Caki2 (cell line): ENCODE measurements at places on chromosomes 7 and 10.
A peak's percentile ranks its signal among the peaks of the same experiment; 100 is the strongest.

DNA sequence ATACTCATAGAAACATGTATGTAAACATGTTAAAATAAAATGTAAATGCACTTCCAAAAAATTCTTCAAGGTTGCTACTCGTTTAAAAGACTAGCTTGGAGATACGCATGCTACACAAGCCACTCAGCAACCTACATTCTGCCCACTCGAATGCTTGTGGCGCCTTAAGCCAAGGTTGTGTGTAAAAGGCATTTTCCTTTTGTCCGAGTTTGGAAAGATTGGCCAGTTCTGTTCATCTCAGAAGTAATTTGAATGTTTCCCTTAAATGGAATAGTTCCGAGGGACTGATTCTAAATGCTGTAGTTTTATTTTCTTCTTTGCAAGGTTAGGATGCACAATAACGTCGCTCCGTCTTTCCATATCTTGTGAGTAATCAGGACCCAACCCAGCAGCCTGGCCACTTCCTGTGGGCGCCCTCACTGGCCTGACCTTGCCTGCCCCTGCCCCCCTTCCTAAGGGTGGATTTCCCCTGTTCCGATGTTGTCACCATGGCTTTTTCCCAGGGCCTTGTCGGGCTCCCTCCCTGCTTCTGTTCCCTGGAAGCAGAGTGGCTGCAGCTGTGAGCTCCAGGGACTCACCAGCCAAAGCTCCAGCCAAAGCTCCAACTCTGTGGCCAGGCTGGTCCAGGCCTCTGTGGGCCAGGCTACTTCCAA is 70.6 kb downstream of the PTPRE start:
- DNase-seq = peak; percentile 59

- DNase-seq = no peak
These were observed 23.8 kb upstream of the BICC1 start for GRCh38 chr10:58488921-58489320.

DNA sequence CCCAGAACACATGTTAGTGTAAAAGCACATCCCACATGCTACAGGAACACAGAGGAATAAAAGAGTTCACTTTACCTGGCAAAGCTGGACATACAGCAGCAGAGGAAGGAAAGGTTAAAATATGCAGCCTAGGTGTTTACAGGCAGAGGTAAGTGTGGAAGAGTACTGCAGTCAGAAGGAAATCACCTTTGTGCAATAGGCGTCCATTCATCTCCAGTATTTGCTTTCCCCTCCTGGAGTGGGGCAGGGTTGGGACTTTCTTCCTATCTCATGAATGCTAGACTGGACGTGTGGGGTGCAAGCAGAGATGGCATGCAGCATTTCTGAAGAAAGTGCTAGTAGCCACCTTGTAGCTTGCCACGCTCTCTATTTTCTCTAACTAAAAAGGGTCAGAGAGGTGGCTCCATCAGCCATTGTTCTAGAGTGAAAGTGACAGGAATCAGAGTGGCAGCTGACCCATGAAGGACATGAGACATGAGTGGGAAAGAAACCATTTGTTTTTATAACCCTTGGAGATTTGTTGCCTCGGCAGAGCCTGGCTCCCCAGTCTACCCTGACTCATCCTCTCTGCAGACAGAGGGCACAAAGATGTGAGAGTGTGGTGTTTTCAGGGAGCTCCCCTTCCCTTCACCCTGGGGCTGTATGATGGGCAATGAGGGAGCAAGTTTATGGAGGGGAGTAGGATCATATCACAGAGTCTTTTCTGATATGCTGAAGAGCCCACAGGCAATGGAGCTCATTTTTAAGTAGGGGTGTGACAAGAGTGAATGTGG is 101.2 kb upstream of the SEC61G start:
- no peak for DNase-seq

DNA sequence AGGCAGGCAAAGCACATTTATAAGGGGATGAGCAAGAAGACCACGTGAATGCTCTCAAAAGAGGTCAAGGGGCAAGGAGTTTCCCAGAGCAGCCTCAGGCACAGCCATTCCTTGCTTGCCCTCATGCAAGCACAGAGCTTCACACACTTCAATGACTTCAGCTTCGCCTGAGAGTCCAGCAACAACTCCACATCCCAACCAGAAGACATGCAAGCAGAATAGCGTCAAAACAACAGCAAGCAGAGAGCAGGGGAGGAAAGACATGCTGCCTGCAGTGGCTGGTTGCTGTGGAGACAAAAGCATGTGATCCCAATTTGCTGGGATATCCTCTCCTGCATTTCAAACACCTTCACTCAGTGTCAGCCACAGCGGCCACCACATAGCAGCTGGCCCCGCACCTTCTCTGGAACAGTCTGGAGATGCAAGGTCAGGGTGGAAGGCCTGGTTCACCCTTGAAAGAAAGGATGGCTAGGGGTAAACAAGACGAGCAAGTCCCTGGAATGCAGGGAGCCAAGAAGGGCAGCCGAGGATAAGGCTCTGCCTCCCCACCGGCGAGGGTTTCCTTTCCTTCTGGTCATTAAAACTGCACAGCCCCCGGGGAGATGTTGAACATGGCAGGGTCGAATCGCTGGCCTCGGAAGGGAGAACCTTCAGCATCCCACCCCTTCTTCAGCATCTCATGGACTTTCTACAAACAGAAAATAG is 60.2 kb upstream of the CAMK2B start:
- DNase-seq = peak; percentile 40

DNA sequence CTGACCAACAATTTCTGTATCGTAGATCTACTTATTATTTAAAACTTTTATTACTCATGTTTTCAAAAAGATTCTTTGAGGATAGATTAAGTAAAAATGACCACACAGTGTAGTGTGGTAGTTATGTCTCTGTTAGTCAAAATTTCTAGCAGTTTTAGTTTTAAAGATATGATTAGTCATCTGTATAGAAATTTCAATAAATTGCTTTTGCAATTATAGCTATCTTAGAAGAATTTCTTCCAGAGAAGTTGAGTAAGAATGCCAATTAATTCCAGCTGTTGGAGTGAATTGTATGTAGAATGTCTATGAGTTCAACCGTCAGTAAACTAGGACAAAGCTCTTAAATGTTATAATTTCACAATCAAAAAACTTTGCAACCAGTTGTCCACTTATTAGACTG is 229.7 kb downstream of the CDK14 start:
- no peak for DNase-seq

DNA sequence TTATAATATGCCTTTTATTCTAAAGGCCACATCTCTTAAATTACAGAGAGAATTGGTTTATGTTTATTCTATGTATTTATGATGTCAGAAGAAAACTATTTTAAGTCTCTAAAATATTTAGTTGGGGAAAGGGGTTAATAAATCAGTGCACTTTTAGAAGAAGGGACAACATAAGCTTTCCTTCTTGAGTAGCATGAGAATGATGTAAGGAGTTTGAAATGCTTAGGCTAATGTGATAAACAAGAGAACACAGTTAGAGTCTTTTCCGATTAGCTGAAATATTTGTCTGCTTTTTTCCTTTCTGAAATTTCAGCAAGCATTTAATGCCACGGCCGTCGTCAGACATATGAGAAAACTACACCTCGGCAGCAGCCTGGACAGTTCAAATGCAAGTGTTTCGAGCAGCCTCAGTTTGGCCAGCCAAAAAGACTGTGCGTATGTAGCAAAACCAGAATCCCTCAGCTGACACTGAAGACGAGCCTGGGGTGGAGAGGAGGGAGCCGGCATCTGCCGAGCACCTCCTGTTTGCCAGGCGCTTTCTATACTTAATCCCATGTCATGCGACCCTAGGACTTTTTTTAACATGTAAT is 176.2 kb downstream of the CCDC3 start:
- DNase-seq = no peak

DNA sequence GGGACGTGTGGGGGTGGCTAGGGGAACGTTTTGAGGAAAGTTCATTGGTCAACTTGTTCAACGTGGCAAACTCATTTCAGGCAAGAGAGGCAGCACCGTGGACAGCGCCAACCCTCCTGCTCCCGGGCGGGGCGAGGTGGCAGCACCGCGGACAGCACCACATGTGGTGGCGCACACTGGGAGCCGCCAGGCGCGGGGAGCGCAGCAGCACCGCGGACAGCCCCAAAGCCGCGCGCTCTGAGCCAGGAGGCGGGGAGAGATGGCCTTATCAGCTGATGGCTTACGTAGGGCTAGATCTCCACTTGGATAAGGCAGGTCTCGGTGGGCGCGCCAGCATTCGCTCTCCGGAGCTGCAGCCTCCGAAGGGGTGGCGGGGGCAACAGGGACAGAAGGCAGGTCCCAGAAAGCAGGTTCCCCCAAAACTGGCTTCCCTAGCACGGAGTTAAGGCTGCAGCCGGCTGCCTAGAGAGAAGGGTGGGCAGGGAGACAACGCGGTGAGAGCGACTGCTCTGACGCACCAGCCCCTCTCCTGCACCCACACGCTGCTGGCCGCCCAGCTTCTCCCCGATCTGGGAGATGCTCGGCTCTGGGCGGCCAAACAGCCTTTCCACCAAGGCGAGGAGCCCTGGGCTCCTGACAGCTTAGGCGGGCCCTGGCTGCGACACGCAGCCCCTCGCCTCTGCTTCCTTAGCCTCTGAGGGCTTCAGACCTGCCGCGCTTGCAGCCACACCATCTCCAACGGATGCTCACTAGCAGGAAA is at the start of gene HTR5A:
Gene HTR5A (plus strand): TSS at position 333 of the 760 bp plus-strand sequence. CDS start 576 bp downstream, outside the sequence.
- DNase-seq = peak; percentile 85

DNA sequence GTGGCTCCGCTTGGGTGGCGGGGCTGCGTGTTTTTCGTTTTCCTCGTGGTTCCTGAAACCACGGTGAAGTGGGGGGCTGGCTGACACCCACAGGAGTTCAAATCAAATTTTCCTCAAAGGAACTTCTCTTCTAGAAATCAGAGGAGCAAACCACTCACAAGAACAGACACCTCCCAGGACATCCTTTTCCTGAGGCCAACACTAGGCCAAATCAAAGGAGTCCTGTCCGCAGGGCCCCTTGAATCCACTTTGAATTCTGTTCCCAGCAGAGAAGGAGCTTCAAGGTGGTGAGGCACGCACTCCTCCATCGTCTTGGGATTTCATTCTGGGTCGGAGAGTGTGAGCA is 29.9 kb upstream of the ZNF273 start:
- DNase-seq = no peak

GRCh38 chr10:29323367-29323766 is 34.5 kb downstream of the LYZL1 start:
- no peak for DNase-seq

GRCh38 chr10:72379776-72380175 is 25.1 kb upstream of the DNAJB12 start:
- no peak for DNase-seq

DNA sequence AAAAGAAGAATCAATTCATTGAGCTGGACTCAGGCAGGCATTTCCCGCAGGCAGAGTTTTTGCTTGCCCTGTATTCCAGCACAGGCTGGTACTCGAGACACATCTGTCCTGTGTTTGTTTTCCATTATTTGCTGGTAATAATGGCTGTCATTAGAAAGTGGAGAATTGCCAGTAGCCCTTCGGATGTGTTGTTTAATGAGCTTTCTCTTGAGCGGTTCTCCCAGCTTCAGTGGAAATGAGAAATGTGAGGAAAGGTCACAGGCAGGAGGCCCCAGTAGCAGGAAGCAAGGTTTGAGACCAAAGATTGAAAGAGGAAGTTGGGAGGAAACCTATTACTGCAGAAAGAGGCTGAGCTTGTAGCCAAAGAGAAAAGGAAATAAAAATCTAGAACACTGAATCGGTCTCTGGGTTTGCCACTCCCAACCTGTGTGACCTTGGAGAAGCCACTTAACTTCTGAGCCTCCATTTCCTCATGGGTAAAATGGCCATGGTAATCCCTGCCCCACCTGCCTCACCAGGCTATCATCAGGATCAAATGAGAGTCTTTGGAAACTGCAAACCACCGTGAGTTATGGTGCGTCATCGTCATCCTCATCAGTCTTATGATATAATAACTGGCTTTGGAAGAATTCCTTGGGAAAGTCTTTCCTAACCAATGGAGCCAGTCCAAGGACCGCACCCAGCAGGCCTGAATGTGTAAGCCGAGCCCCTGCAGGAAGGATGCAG is 67.7 kb downstream of the TACR2 start:
- DNase-seq = no peak

GRCh38 chr10:83229991-83230390 is 909.3 kb upstream of the GHITM start:
- no peak for DNase-seq

DNA sequence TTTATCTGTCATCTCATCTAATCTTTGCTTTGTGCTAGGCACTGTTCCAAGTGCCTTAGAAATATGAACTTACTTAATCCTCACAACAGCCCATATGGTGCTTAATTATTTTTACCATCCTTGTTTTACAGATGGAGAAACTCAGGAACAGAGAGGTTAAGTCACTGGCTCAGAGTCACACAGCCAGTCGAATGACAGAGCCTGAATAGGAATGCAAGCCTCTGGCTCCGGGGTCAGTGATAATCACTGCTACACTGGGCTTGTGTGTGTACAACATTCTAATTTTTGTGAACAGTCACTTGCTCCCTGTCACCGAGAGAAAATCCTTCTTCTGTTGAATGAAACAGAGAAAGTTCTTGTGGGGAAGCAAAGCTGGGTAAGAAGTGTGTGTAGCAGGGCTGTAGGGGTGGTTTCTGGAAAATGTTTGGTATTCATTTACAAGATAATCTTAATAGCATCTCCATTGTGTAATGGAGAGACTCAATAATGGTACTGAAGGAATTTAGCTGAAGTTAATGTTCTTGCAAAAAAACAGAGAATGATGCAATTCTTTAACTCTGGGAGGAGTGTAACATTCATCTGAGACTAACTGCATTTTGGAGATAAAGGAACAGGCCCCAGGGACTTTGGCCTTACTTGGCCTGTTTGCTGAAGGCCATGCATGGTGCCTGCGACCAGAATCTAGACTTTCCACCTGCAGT is 290.6 kb downstream of the FRMD4A start:
- DNase-seq = no peak

DNA sequence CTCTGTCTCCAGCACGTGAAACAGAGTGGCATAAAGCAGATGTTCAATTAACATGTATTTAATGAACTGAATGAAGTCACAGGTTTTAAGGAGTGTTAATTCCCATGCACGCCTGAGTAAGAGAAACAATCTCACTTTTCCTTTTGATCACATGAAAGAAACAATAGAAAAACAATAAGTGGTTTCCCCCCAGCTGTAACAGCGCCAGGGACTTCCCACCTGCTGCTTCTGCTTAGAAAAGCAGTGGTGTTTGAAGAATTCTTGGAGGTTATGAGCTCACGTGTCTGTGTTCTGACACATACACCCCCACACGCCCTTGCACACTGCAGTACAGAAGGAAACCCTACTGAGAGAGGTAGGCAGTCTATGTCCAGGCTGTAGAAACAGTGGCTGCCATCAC is 51.3 kb upstream of the FRMD4A start:
- DNase-seq = peak; percentile 77
